Right cardiac atrium (tissue), 5 donors: ENCODE measurements at places on chromosomes 13 and 19. TPM values are rescaled to one million over a fixed set of nuclear protein-coding genes. Genes with fewer than 3 reads are reported as not detected.

DNA sequence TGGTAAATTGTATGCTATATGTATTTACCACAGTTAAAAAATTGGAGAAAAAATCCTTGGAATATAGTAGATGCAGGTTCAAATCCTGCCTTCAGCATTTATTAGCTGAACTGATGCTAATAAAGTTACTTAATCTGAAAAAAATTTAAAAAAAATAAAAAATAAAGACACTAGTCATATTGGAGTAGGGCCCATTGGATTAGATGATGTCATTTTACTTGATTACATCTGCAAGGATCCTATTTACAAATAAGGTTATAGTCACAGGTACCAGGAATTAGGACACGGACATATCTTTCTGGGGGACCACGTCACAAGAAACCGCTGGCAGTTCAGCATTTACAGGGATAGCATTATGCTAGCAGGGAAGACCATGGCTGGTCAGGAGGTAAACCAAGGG is 6.2 kb downstream of the ZNF555 start:
- no peak for DNase-seq

DNA sequence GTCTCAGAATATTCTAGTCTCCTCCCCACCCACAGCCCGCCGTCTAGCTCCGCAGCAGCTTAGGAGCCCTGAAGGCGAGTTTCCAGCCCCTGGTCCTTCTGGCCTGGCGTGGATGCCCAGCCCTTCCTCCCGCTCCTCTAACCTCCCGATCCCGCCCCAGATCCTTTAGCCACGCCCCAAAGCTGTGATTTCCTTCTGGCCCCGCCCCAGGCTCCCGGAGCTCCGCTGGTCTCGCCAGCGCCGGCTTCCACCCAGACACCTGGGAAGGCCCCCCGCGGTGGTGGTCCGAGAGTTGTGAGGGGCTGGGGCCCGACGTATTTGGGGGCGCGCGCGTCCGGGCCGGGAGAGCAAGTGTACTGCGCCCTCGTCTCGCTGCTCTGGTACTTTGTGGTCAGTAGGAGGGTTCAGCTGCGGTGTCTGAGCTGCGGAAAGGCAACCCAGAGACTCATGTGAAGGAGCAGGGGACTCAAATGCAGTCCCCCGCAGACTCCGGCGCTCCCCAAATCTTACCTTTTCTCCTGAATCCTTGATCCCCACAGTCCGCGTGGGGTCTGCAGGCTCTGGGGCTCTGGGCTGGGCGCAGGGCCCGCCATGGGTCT is at the start of gene CGB7:
Gene CGB7, minus strand, starts transcription at position 114 of the 599 bp plus-strand sequence. CDS start 2,374 bp downstream, outside the sequence.
- DNase-seq, result peak; percentile 90

The AZU1 gene
- polyA plus RNA-seq, result 0.11 TPM

GRCh38 chr13:112583592-112584277 is 4.2 kb downstream of the TUBGCP3 start:
- peak; percentile 64 for DNase-seq

The SACS gene
- 4.8 TPM for polyA plus RNA-seq

DNA sequence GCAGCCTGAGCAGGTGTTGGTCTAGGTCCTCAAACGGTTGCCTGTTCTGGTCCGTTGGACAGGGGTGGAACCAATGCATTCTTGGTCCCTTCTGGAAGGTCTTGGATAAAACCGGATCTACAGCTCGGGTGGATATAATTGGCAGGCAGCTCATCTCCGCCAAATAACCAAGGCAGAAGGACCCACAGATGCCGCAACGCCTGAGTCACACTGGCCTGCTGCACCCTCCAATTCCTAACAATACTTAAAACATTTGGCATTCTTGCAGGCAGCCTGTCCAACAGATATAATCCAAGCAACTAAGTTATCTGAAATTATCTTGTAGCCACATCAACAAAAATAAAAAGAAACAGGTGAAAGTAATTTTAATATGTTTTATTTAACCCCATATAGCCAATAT is 59.0 kb upstream of the FGF14 start:
- DNase-seq, result no peak

GRCh38 chr13:25699600-25699999 is 327.8 kb downstream of the ATP8A2 start:
- DNase-seq, result no peak

GRCh38 chr13:112792511-112792910 is 102.7 kb downstream of the ATP11A start:
- no peak for DNase-seq

The ZNF763 gene
- 2.8 TPM for polyA plus RNA-seq

The NTF4 gene
- polyA plus RNA-seq, result 2.2 TPM

- no peak for DNase-seq
Measured at GRCh38 chr19:4088975-4089374, 22.3 kb upstream of the ZBTB7A start.
